ENCODE measurements at places on chromosomes 1 and 21. TPM values are rescaled to one million over a fixed set of nuclear protein-coding genes. Genes with fewer than 3 reads are reported as not detected.

GOLT1A gene
- 2.4 TPM for polyA plus RNA-seq

FCRL2 gene
- polyA plus RNA-seq = not detected

PBX1 gene
- 47.8 TPM for polyA plus RNA-seq

ECM1 gene
- polyA plus RNA-seq = 1.0 TPM

S100A12 gene
- polyA plus RNA-seq = not detected

SFN gene
- polyA plus RNA-seq = 114 TPM

Measured in A549 (cell line).